ENCODE measurements at places on chromosomes 2 and 18.

GRCh38 chr2:74515981-74516633, 1.9 kb downstream of the TLX2 start:
- DNase-seq, result no peak

- no peak for DNase-seq
These were observed 35.6 kb downstream of the AP1S3 start for GRCh38 chr2:223801736-223802135.

DNA sequence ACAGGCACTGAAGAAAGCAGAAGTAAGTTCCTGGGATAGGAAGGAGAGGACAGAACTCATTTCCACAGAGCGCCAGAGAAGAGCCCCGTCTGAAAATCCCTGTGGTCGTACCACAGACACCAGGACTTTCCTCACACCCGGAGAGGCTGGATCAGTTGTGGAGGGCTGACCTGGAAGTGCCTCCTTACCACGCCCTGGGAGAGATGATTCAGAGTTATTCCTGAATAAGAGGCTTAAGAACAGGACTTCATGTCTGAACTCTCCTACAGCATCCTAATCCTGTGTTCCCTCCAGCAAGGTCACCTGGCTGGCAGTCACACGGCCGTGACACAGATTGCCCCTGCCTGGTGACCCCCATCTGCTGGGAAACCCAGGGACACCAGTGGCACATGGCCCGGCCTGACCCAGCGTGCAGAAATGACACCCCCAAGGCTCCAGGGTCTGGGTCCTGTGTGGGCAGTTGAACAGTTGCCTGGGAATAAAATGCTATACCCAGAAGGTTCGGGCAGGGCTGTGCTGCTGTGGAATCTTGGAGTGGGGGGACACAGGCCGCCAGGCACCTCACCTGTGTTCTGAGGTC, 105.9 kb downstream of the PXDN start:
- peak; percentile 67 for DNase-seq

DNA sequence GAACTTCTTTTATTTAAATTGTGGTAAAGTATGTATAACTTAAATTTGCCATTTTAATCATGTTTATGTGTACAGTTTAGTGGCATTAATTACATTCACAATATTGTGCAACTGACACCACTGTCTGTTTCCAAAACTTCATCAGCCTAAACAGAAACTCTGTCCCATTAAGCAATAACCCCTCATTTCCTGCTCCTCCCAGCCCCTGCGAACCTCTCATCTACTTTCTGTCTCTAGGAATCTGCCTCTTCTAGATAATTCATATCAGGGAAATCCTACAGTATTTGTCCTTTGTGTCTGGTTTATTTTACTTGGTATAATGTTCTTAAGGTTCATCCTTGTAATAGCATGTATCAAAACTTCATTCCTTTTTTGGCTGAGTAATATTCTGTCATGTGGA, 75.1 kb downstream of the BOLA3 start:
- no peak for DNase-seq

- no peak for DNase-seq
These were observed 517.0 kb downstream of the SLC4A3 start for GRCh38 chr2:220144411-220144810.

DNA sequence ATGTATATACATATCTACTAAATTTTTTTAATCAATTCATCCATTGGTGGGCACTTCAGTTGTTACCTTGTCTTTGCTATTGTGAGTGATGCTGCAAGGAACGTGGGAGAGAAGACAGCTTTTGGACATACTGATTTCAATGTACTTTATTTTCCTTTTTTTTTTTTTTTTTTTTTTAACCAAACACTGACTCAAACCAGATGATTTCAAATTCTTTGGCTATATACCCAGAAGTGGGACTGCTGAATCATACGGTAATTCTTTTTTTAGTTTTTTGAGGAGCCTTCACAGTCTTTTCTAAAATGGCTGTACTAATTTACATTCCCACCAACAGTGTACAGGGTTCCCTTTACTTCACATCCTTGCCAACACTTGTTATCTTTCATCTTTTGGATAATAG, 204.7 kb downstream of the INSIG2 start:
- no peak for DNase-seq

DNA sequence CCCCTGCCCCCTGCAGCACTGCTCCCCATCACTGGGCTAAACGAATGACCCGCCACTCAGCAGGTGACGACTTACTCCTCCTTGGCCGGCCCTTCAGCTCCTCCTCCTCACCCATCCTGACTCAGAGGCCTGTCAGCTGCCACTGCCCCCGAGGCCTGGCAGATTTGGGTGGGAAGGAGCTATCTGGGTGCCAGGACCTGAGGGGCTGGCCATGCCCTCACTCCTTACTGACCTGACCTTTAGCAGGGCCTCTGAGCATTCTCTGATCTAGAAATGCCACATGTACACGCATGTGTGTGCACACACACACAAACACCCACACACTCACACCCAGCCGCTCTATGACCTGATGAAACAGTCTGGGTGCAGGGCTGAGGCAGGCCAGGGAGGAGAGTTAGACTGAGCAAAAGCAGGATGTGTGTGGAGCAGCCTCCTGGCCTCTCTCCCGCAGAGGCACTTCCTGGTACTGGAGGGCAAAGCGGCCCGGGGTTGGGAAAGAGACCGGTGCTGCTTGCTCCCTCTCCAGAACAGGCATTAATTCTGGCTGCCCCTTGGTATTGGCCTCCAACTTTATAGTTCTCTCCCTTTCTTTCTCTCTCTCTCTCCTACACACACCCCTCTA, 68.0 kb downstream of the ZFP36L2 start:
- peak; percentile 91 for DNase-seq

- no peak for DNase-seq
These were observed 61.4 kb downstream of the TGOLN2 start for GRCh38 chr2:85266146-85267041.

DNA sequence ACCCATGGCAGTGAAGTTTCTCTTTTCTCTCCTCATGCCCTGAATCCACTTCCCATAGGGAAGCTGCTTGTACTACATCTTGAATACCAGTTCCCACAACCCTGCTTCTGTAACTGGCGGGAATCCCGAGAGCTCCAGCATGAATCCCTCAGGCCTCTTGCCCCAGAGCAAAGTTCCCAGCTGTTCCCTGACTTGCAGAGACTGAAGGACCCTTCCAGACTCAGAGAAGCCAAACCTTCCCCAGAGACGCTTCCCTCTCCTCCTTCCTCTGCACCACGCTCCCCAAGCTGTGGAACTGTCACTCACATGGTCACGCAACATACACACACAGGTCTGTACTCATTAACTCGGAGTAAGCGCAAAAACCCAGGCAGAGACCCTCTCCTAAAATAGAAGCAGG, 26.4 kb downstream of the TRAPPC12 start:
- DNase-seq, result no peak

DNA sequence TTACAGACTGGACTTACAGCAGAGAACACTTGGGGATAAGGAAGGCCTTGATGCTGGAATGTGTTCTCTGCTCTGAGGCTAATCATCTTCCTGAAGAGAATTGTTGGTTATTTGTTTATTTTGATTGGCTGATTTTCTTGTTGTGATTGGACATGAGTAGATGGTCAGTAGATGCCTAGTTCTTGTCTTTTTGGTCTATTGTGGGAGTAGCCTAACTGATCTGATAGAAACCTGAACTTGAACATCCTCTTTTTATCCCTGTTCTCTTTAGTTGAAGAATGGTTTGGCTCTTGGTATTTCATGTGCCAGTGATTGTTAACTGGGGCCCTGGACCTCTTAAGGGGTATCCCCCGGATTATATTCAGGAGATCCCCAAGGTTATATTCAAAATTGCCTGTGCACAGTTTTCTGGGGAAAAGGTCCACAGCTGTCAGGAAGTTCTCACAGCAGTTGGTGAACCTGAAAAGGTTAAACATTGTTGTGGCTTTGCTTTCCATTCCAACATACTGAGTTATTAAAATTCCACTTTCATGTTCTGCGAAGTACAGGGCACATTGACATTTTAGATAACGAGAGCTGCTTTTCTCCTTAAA, 13.6 kb downstream of the TWSG1 start:
- no peak for DNase-seq

DNA sequence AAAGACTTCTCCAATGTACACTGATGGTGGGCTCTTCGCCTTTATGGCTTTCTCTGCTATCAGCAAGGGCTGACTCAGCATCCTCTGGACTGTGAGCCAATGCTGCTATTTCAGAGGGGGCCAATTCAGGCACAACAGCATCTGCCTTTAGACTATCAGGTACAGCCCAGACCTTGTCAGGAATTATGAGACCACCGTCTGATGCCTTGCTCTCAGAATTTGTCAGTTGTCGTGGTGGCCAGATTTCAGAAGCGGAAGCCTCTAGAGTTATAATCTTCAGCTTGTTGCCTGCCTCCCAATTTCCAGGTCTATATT, 92.7 kb downstream of the ALPK2 start:
- no peak for DNase-seq

DNA sequence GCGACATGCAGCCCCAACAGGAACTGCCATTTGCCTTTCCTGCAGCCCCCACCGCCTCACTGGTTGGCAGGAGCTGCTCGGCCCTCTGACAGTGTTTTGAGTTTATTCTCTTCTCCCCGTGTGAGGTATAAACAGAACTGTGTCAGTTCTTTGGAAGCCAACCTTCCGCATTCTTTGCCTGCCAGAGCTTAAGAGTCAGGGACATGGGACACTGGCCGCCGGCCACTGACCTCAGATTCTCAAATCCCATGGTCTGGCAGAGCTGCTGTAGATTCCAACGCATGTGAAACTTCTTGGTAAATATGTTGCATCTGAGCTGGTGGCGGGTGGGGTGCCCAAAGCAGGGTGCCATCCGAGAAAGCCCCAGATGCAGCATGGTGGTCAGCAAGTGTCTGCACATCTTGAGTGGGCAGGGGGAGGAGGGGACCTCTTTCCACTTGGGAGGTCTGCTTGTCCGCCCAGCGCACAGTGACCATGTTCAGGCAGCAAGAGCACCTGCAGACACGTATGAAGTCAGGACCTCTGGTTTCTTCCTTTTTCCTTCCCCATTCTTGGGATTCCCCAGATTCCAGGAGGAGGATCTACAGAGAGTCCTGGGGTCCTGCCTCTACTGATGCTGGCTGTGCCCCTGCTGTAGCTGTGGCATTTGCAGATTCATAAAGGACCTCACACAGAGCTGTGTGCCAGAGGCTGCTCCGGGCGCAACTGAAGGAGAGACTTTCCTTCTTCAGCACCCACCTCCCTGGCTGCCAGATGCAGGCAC, 23.8 kb downstream of the ASB18 start:
- no peak for DNase-seq

GRCh38 chr2:96869822-96870625, at the start of gene SEMA4C:
TSS of gene SEMA4C (minus strand) at chr2:96870080. CDS start at chr2:96867886, 2,194 bp downstream.
- no peak for DNase-seq
